ENCODE measurements at places on chromosomes 4 and X.
A peak's percentile ranks its signal among the peaks of the same experiment; 100 is the strongest.

- no peak for DNase-seq
These were observed 100.6 kb downstream of the AKAP4 start for GRCh38 chrX:50100188-50100587.

- DNase-seq = no peak
These were observed 158.2 kb downstream of the DEFB131A start for GRCh38 chr4:9602389-9602914.

GRCh38 chr4:142485452-142485851, 360.6 kb downstream of the INPP4B start:
- no peak for DNase-seq

DNA sequence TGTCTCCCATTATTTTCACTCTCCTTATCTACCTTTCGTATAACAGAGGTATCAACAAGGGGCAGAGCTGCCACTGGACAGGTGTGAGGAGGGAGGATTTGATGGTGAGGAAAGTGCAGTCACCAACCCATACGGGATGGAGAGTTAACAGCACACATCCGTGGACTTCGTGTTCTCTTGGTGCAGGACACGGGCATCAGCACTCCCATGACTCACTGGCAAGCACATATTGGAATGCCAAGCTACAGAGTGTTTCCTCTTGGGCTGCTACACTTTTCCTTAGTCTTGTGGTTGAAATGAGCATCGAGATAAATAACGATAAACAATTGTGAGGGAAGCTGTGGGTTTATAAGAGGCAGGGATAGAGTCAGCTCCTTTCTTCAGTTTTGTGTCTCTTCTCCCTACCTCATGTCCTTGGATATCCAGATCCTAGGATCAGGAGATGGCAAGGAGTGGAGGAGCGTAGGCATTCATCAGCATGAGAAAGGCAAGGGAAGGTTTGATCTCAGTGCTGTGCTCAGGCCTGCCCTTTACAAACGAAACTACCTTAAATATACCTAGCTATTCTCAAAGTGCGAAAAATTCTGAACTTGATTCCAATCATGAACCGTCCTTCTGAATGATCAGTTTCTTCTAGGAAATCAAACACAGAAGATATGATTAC, 96.3 kb downstream of the ZNF827 start:
- DNase-seq = no peak

DNA sequence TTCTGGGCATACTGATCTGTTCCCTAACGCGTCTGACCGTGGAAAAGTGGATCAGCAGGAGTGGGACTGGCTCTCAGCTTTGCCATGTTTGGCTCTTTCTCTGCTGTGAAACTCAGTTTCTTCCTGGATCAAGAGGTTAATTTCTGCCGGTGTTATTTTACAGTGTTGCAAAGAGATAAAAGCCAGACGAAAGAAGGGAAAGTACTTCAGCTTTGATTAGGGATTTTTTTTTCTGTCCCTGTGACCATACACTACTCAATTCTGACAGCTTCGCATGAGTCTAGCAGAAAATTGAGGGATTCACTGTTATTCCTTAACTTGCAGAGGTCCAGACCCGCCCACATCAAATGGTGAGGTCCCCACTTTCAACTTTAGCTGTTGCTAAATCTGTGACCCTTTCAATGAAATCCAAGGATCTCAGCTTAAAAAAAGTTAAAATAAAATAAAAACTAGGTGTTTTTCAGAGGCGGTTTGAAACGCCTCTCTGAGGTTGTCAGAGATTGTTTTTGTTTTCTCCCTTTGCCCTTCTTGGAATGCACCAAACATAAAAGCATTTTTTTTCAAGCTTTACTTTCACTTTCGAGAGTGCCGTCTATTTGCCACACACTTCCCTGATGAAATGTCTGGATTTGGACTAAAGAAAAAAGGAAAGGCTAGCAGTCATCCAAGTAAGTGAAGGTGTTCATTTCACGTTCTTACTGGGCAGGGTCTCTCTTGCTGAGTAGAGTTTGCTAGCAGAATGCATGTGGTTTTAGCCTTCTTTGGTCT, at the start of gene TLR3:
Gene TLR3 (plus strand): TSS at position 576 of the 768 bp plus-strand sequence. CDS start 7,464 bp downstream, outside the sequence.
- DNase-seq = no peak

GRCh38 chr4:55635741-55636655, at the start of gene NMU:
NMU (minus strand) TSS chr4:55636298; CDS start chr4:55636192, 106 bp downstream.
- DNase-seq = no peak

- DNase-seq = no peak
These were observed 922.1 kb upstream of the SLIT2 start for GRCh38 chr4:19329631-19330030.

DNA sequence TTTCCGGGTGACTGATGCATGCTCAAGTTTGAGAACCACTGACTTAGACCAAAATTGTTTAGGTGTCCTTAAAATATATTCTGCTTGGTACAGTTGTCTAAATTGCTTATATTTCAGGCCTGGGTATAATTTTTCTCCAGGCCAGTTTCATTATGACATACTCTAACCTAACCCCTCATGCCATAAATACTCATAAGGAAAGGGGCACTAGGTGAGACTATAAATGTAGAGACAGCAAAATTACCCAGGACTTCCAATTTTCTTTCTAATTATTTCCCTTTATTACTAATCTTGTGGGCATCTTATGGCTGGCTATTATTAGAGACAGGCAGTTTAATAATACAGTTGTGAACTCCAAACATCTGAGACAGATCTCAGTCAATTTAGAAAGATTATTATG, 150.2 kb downstream of the RRAGB start:
- no peak for DNase-seq

- DNase-seq = peak; percentile 54
These were observed 8.0 kb downstream of the MAN2B2 start for GRCh38 chr4:6582889-6583490.

DNA sequence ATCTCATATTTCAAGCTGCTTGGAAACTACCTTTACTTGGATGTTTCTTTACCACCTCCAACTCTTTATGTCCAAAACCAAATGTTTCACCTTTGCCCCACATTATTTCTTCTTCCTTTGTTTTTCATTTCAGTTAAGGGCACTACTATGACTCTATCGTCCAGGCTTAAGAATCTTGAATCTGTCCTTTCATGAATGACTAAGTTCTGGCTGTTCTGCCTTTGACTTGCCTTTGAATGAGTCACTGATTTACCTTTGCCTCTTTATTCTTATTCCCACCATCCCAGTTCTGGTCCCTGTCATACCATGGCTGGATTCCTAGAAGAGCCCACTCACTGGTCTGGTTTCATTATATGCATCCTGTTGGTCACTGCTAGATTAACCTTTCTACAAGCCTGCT, 30.6 kb upstream of the PLAC1 start:
- no peak for DNase-seq

- DNase-seq = no peak
These were observed 277.9 kb downstream of the TRIML1 start for GRCh38 chr4:188417181-188417580.

GRCh38 chrX:72255445-72255844, 16.6 kb upstream of the ERCC6L start:
- DNase-seq = no peak

DNA sequence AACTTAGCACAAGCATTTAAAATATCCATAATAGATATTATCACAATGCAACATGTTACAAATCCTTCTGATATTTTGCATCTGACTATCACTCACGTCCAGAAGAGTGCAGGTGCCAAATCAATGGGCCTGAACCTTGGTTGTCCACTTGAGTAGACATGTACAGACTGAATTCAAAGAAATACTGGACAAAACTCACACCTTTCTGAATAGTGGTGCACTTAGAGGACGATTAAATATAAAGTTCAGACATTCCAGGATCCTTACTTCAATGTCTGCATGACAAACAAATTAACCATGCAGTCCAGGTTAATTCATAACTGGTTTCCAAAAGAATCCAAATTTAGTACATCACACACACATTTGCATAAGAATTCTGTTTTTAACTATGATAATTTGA, 406.0 kb upstream of the EDA2R start:
- no peak for DNase-seq

DNA sequence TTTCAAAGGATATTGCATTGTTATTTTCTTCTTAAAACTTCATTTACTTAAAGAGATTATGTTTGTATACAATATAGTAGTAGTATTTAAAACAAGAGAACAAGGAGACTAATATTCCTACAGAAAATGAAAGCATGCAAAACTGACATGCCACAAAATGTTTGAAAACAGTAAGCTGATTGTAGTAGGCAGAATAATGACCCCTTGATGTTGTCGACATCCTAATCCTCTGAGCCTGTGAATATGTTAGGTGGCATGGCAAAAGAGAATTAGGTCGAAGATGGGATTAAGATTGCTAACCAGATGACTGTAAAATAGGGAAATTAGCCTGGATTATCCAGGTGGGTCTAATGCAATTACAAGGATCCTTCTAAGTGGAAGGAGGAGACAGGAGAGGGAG, 522.2 kb upstream of the NR3C2 start:
- DNase-seq = no peak

GRCh38 chrX:9233141-9233540, 199.2 kb upstream of the FAM9B start:
- DNase-seq = no peak

DNA sequence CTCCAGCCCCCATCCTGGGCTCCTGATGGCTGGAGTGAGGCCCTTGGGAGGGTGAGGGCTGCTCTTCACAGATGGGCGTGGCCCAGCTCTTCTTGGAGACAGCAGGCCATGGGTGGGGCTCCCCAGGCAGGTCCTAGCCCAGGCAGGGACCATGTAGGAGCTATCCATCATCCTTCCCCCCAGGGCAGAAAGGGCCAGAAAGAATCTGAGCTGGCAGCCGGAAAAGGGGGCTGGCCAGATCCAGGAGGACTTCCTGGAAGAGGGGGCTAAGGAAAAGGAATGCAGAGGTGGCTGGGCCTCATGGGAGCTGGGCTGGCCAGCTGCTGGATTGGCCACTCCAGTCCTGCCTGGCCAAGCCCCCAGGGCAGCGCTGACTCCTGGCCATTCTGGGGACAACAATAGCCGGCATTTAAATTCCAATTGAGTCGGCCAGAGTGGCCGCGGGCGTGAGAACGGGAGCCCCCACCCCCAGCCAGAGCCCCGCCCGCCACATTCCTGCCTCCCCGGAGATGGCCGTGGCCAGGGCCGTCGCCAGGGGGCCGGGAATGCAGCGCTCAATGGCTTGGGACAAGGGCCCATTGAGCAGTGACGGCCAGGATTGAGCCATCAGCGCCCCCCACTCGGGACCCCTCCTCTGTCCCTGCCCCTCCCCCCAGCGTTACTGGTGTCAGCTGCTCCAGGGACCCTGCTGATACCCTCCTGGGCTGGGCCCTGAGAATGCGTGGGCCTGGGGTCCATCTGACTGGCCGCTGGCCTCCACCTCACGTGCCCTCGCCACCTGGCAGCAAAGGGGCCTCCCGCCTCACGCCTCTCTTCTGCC, 15.1 kb upstream of the FGFR3 start:
- DNase-seq = peak; percentile 92

DNA sequence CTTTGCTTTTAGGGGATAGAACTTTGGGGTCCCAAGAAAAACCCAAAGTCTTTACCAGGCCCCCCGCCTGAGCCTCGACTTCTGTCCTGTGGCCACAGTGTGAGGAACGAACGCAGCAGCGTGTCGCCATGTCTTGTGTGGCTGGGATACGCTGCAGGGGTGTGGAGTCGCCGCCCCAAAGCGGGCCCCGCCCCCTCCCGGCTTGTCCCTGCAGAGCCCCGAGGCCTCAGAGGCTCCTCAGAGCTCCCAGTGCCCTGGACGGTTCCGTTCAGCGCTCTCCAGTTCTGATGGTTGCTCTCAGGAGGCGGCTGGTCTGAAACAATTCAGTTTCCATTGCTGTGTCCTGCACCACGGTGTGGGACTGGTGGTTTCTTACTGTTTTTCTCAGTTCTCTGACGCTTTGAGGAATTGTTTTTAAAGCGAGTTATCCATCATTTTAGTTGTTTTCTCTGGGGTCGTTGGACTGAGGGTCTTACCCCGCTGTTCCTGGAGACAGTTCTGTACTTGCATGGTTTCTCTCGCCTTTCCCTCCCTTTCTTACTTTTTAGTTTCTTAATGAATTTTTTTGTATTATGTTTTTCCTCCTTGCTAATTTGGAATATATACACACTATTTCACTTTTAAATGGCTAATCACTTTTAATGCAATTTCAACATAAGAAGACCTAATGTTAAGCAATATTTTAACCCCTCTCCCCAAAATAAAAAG, 1.6 kb upstream of the IDUA start:
- DNase-seq = peak; percentile 98

DNA sequence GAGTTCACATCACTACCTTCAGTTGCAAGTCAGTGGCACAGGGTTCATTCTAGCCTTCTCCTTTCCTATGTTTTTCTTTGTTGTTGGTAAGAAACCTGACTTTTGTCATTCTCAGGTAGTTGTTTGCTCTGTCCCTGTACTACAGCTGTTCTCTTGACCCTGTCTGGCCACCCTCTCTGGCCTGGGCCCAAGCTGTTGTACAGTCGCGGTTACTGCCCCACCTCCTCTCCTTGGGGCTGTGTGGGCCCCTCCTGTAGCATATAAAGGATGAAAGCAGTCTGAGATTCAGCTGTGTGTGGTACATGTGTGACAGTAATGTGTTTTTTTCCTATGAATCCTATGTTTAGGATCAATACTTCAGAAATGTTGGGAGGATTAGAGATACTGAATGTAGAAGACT, 12.5 kb downstream of the MOB1B start:
- no peak for DNase-seq

DNA sequence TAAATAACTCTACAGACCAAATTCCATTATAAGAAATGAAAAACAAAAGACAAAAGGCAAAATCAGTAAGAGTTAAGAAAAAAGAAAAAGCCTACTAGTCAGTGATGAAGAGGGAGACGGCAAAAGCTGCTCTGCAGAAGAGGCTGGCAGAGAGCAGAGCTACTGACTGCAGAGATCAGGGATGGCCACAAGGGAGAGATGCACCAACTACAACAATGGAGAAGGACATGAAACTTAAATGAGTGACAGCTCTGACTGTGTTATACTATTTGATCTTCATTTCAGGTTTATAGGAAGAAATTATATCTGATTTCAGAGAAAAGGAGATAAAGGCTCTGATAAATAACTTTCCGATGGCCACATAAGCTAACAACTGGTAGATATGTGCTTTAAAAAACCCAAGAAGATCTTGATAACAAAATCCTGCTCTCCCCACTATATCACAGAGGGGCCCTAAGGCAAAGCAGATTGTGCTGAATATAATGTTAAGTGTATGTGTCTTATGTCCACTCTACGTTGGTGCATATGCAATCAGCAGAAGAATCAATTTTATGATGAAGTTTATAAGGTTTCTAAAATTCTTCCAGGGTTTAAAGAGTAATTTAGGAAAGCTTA, 58.4 kb upstream of the COX18 start:
- DNase-seq = no peak

GRCh38 chr4:132063829-132064228, 1085.3 kb upstream of the PCDH10 start:
- DNase-seq = no peak

- DNase-seq = peak; percentile 11
These were observed 63.7 kb downstream of the ADAMTS3 start for GRCh38 chr4:72505314-72505744.
